Progenitor cell of endocrine pancreas (in vitro differentiated cells): ENCODE measurements at places on chromosomes 7 and 10.

DNA sequence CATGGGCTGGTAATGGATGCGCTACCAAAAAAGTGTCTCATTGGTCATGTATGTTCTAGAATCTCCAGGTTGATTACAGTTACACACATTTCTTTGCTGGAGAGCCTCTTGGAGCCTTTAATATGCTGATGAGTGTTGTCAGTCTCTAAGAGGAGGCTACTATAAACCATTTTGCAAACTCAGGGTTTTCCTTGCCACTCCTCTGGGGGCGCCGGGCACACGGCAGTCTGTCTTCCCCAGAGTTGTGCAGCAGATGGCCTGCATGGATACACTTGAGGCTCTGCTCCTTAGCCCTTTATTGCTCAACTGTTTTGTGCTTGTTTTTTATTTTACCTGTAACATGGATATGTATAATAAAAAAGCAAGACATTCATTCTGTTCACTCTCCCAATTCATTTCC is 196.5 kb downstream of the ACTR3B start:
- no peak for DNase-seq

GRCh38 chr7:133827707-133828623 is 299.2 kb upstream of the LRGUK start:
- DNase-seq: no peak

- no peak for DNase-seq
Measured at GRCh38 chr7:89661876-89662275, 492.4 kb upstream of the STEAP1 start.

DNA sequence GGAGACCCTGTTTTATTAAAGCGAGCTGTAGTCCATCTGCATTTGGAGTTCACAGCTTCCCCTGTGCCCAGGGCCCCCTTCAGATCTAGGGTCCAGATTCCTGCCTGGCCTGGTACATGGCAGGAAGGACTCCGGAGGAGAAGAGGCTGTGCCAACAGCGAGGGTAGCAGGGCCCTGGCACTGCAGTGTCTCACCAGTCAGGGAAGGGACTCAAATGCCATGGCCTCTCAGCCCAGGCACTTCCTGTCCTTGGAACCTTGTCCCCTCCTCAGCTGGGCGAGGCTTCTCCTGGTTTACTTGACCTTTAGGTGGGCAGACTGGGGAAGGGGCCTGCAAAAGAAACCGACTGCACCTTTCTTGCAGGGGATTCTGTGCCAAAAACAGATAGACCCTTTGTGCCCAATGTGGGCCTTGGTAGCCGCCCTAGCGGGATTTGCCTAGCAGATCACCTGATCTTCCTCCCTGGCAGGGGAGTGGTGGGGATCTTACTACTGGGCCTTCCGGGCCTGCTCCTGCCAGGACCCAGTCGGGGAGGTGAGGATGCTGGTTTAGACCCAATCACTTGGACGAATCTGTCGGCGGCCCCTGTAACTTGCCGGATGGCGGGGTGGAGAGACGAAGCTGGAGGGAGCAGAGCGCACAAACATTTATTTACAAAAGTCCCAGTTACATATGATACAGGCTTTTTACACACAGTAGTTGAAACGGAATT is 161.9 kb downstream of the RNF216 start:
- DNase-seq: no peak

DNA sequence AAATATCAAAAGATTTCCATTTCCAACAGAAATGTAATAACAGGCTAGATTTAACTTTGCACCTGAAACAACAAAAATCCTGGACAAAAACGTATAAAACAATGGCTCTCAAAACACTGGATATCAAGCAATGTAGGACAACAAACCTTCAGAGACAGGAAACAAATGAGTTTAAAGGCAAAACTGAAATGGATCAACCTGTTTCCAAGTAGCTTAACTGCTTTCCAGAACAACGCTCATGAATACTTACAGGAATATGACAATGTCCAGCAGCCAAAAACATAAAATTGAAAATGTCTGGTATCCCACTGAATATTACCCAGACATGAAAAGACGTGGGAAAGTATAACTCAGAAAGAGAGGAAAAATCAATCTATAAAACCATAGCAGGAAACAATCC is 62.8 kb downstream of the CUBN start:
- no peak for DNase-seq

DNA sequence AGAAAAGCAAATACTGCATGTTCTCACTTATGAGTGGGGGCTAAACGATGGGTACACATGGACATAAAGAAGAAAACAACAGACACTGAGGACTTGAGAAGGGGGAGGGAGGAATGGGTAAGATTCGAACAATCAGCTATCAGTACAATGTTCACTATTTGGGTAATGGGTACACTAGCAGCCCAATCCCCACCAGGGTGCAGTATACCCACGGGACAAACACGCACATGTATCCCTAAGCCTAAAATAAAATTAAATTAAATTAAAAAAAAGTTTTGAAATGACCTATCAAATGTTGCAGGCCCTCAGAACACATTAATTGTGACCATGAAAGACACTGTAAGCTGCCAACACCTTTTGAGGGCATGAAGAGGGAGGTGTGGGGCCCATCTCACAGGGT is 316.0 kb downstream of the WDR37 start:
- DNase-seq: no peak

GRCh38 chr7:129890090-129890489 is 62.7 kb downstream of the UBE2H start:
- DNase-seq: no peak

- DNase-seq: no peak
Measured at GRCh38 chr7:146858690-146859089, 742.1 kb downstream of the CNTNAP2 start.

- DNase-seq: no peak
Measured at GRCh38 chr7:19520392-19520791, 188.4 kb downstream of the POLR1F start.

DNA sequence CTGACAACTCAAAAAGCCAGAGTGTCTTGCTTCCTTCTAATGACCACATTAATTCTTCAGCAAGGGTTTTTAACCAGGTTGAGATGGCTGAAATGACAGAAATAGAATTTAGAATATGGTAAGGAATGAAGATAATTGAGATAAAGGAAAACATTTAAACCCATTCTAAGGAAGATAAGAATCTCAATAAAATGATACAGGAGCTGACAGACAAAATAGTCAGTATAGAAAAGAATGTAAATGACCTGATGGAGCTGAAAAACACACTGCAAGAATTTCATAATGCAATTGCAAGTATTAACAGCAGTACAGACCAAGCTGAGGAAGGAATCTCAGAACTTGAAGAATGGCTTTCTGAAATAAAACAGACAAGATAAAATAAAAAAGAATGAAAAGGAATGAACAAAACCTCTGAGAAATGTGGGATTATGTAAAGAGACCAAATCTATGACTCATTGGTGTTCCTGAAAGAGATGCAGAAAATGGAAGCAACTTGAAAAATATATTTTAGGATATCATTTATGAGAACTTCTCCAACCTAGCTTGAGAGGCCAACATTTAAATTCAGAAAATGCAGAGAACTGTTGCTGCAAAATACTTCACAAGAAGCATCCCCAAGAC is 87.1 kb downstream of the SAMD9 start:
- DNase-seq: no peak

- no peak for DNase-seq
Measured at GRCh38 chr10:9038146-9038714, 983.7 kb downstream of the GATA3 start.

DNA sequence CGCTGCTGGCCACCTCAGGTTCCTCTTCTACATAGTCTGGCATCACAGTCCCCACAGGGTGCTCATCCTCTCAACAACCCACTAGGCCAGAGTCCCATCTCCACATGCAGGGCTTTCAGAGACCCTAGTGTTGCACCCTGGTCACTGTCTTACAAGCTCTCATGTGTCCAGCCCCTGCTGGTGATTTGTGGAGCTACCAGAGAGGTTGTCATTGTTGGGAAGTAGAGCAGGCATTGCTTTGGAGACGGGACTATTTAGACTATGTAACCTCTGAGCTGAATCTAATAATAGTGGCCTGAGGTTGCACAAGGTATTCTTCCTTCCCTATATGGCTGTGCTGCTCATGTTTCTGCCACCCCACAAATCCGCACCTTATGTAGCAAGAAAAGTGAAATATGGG is 135.3 kb upstream of the VWC2 start:
- no peak for DNase-seq

- no peak for DNase-seq
Measured at GRCh38 chr7:135316648-135317313, 83.1 kb downstream of the STRA8 start.

GRCh38 chr10:3278771-3279170 is 106.2 kb upstream of the PITRM1 start:
- DNase-seq: no peak

GRCh38 chr7:65269150-65269856 is 104.4 kb upstream of the ZNF92 start:
- DNase-seq: peak; percentile 84

GRCh38 chr10:2280713-2281300 is 543.5 kb upstream of the ADARB2 start:
- no peak for DNase-seq

DNA sequence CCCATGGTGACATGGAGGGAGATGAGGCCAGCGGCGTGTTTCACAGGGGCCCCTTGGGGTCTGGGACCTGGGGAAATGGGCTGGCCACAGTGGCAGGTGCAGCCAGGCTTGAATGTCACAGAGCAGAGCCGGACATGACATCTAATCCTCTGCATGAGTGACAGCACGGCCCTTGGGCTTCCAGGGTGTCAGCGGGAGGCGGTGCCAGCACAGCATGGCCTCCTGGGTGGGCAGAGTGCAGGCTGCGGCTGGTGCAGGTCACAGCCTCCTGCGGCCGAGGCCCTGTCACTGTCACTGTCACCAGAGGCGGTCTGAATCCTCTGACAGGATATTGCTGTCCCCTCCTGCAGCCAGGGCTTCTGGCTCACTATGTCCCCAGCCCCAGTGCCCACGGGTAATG is 18.2 kb downstream of the BHLHA15 start:
- DNase-seq: no peak

DNA sequence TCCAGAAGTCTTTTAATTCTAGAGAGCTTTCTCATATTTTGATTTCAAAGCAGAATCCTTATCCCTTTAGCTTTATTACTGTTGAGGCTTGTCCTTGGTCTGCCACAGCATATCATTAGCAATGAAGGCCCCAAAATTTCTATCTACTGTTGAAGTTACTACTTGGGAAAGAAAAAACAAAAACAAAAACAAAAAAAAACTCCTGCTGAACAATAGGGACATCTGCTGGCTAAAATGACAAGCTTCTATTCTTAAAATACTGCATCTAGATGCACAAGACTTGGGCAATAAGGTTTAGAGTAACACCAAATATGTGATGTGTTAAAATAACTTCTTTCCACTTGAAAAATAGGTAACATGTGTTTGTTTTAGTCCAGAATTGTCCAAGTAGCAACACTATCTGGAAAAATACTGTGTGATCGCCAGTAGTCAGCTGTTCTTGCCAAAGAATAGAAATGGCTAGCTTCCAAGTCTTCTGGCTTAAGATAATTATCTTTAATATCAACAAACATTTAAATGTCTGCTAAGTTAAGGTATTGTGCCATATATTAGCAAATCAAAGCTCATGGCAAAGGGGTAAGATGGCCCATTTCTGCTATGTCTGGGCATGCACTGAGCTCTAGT is 3.8 kb upstream of the DMTF1 start:
- no peak for DNase-seq

DNA sequence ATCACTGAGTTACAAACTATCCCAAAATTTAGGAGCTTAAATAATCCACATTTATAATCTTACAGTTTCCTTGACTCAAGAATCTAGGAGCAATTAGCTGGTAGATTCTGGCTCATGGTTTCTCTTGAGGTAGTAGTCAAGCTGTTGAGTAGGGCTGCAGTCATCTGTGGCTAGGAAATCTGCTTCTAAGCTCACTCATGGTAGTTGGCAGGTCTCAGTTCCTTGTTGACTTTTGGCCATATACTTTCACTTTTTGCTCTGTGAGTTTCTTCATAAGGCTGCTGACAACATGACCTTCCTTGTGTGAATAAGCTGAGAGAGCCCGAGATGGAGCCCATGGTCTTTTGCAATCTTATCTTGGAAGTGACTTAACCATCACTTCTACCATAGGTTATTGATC is 10.8 kb upstream of the ETV1 start:
- DNase-seq: no peak

DNA sequence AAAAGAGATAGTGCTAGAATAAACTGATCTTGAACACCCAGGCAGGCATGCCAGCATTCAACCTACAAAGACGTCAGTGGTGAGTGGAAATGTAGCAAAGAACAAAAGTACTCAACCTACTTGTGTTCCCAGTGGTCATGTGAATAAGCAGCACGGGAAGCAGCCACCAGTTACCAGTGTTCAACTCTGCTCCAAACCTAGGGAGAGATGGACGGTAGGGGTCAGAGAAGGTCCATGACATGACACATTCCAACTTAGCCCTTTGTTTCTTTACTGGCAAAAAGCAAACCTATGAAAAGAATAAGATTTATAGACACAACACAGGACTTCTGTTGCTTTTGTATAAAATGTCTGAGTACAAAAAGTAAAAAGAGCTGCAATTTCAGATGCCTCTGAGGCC is 511.4 kb downstream of the XPNPEP1 start:
- DNase-seq: no peak
